Posterior vena cava (tissue), 2 donors: ENCODE measurements at places on chromosomes 7 and 10. TPM values are rescaled to one million over a fixed set of nuclear protein-coding genes. Genes with fewer than 3 reads are reported as not detected.

PCGF6 gene
- 11.6 TPM for total RNA-seq

PIP gene
- not detected for total RNA-seq

PNLIPRP2 gene
- not detected for total RNA-seq

GRCh38 chr7:149772241-149772955 lies 990 bp downstream of the ZNF467 start:
- DNase-seq = no peak

- no peak for DNase-seq
Measured at GRCh38 chr7:70237831-70238575, 639.7 kb downstream of the AUTS2 start.

MBL2 gene
- not detected for total RNA-seq

- no peak for DNase-seq
Measured at GRCh38 chr7:147438216-147438615, 1152.3 kb upstream of the C7orf33 start.

DNA sequence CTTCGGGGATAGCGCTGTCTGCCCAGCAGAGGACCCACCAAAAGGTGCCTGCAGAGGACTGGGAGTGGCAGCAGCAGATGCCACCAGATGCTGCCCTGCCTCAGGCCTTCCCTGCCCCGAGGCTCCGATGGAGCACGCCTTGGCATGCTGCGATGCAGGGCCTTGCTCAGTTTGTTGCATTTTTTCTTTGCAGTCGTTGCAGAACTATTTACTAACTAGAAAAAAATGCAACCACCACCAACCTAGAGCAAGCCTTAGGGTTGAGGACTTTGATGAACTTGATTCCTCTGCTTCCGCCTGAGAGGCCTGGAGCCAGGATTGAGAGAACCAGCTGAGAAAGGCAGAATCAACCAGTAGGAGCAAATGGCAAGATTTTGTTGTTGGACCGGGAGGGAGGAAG lies 585.6 kb upstream of the MKI67 start:
- no peak for DNase-seq

IGFBP3 gene
- total RNA-seq = 147 TPM

GRCh38 chr10:108775911-108776475 lies 1147.3 kb downstream of the XPNPEP1 start:
- no peak for DNase-seq

TRPV5 gene
- total RNA-seq = not detected

GRCh38 chr7:68224041-68224741 lies 1227.6 kb downstream of the TYW1 start:
- no peak for DNase-seq

DNA sequence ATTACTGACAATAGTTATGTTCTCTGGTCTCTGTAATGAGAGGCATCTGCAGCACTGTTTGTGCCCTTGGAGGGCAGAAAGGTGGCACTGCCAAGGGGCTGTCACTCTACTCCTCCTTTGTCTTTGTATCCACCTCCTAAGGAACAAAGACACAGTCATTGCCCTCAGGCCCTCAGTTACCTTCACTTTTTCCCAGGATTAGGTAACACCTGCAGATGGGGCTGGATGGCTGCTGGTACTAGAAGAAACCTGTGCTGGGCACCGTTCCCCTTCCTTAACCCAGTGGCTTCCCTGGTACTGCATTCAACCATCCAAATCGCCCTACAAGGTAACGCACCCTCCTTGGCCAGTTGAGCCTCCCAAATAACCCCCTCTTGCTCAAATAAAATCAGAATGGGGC lies 246.9 kb upstream of the NEBL start:
- no peak for DNase-seq

GRCh38 chr7:41567031-41567730 lies 135.7 kb downstream of the INHBA start:
- no peak for DNase-seq

DNA sequence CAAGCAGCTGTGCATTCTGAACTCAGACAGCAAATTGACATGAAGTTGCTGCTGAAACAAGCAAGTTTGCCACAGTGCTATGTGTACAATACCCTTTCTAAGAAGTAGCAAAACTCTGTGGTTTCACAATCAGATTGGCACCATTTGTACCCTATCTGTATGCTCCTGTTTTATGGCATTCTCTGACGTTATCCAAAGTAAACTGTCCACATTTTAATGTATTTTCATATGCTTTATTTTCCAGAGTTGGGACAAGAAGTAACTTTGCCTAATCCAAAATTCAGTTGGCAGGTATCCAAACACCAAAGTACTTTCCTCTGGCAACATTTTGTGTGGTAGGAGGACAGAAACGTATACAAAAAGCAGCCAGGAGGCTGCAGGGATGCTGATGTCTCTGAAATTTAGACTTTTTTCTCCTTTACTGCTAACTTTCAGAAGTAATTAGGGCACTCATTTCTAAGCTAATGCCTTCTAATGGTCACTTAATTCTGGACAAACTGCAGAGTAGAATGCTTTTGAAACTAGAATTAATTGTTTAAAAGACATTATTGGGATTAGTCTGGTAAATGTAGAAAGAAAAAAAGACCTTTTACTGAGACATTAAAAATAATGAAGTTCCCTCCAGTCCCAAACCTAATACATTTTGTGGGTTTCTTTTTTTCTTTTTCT lies 414.7 kb upstream of the NRP1 start:
- DNase-seq = no peak

DNA sequence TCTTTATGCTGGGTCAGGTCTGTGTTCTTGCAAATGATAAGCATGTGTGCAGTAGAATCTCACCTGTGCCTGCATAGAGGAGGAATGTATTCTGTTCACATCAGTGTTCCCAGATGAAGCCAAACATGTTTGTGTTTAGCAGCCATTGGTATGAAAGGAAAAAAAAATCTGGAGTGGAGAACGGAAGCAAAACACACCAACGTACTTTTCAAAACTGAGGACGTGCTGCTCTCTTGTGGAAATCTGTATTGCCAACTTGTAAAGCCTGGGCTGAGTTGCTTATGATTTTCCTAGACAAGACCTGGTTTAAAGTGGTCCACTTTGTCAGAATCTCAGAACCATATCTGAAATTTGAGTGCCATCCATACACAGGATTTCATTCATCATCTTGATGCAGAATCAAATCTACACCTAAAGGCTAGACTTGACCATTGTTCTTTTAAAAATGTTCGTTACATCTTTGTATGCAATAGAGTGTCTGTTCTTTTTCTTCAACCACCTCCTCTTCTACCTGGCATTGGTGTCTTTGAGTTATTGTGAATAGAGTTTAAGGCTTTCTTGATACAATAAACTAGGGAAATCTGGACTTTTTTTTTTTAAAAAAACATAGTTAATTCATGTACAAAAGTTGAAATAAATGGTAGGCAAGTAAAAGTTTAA lies 367.7 kb downstream of the PHF14 start:
- DNase-seq = no peak

- no peak for DNase-seq
Measured at GRCh38 chr10:4216726-4217125, 431.7 kb upstream of the KLF6 start.

DGKB gene
- 0.32 TPM for total RNA-seq

ATRNL1 gene
- 0.32 TPM for total RNA-seq

GRCh38 chr10:3081383-3081981 lies 14.1 kb downstream of the PFKP start:
- DNase-seq = no peak

- peak; percentile 85 for DNase-seq
Measured at GRCh38 chr7:151964951-151965350, 8.7 kb downstream of the GALNTL5 start.

DNA sequence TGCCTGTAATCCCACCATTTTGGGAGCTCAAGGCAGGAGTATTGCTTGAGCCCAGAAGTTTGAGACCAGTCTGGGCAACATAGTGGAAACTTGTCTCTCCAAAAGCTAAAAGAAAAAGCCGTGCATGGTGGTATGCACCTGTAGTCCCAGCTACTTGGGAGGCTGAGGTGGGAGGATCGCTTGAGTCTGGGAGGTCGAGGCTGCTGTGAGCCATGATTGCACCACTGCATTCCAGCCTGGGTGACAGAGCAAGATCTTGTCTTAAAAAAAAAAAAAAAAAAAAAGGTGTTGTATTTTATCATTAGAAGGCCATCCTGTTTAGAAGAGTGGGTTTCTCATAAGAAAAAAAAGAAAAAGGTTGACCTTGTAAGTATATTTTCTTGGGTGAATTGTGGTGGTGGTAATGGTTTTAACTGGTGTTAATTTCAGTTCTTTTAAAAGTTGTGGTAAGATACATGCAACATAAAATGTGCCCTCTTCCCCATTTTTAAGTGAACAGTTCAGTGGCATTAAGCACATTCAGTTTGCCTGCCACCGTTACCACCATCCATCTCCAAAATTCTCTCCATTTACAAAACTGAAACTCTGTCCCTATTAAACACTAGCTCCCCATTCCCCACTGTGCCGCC lies 34.7 kb downstream of the GRIFIN start:
- DNase-seq = no peak

DNA sequence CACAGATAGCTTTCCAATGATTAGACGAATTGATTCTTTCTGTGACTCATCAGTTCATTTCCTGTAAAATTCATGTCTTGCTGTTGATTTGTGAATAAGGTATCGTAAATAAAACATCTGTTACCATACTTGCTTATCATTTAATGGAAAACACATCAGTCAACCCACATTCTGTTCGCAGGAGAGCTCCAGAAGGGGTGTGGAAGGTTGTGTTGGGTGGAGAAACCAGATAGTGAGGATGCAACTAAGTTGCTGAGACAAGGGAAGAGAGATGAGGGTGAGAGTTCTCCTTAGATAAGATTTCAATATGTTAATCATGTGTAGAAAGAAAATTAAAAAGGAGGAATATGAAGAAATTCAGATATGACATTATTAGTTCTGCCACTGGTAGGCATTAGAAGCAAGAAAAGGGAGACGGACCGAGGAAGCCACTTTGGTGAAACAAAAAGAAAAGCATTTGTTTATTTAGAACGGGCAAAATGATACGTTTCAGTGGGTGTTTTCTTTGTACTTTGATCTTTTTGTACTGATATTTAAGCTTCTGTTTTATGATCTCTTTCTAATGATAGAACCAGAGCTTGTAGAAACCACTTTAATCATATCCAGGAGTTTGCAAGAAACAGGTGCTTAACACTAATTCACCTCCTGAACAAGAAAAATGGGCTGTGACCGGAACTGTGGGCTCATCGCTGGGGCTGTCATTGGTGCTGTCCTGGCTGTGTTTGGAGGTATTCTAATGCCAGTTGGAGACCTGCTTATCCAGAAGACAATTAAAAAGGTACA lies 7.8 kb downstream of the CD36 start:
- DNase-seq = no peak

CAV1 gene
- 291 TPM for total RNA-seq

FAM241B gene
- 2.2 TPM for total RNA-seq

DNA sequence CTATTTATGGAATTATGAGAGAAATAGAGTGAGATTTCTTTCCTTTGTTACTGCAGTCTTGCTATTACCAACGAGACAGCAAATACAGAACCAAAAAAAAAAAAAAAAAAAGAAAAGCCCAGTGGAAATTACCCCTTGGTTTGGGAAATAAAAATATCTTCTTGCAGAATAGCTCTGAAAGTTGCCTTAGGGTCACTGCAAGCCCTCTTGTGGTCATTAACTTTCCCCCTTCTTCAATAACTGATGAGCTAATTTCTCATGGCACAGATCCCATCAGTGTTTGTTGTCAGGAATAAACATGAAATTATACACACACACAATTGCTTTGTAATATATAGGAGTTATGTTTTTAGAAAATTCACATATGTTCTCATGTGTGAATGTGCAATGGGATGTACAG lies 111.0 kb upstream of the FEZF1 start:
- no peak for DNase-seq

AKR1C8 gene
- total RNA-seq = not detected

DNA sequence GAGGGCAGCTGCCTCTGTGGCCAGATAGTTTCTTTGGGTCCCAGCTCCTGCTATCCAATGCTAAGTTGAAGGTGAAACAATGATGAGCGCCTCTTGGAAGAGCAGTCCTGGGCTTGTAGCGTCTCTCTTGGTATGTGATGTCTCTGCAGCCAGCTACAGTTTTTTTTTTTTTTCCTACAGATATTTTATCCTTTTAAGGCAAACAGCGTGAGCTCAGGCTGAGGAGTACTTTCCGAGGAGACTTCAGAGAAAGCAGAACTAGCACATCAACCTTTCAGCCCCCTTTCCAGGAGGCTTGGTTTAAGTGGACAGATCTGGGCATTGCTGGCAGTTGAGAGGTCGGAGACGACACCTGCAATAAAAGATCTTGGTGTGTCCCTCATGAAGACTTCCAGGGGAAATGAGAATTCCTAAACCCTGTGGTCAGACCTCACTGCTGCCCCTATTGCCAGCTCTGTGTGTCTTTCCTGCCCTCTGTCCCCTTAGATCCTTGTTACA lies 9.1 kb downstream of the PRKG1 start:
- DNase-seq = no peak

DNA sequence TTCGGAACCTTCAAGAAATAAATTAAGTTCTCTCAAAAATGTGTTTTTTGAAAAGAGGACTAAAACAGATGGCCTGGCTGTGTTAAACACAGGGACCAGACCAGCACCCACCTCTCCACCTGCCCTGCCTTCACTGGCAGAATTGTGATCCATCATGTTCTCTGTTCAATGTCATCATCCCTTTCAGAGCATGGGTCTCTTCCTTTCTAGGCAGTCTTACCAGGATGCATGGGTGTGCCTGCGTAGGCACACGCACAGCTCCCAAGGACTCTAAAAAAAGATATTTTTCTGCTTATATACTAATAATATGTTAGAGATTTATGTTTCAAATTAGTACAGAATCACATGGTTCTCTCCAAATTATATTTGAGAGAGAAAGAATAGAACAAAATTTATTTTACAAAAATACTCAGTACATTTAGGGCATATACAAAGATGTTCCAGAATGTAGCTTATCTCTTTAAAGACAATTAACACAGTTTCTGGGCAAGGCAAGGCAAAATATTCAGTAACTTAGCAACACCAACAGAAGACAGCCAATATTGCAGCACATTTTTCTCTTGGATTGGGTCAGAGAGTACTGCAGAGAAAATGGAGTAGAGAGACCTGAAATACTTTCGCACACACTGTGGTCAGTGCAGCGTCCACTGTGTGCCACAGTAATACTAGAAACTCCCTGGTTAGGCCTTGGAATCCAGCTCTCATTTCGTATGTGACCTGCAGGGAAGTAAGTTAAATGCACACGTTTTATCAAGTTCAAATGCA lies 52.8 kb downstream of the EGFR start:
- peak; percentile 34 for DNase-seq

RTKN2 gene
- 0.19 TPM for total RNA-seq

DNA sequence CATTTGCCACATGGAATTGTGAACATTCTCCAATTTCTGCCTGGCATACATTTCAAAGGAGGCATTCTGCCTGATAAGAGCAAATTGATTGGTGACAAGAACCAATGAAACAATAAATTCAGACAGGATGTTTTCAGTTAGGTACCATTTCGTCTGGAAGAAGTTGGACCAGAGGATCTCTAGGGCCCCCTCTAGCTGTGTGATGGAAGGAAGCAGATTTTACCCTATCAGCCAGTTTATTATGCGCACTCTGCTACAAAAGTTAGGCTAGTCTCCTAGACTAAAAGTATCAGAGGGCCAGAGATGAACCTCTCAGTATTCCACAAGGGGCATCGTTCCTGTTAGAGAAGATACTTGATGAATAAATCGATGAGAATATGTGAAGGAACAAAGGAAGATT lies 118.0 kb downstream of the BUB3 start:
- DNase-seq = no peak

UNCX gene
- total RNA-seq = not detected

- no peak for DNase-seq
Measured at GRCh38 chr7:46993396-46993795, 588.5 kb downstream of the TNS3 start.

GRCh38 chr10:97843281-97843671 lies 6.4 kb upstream of the GOLGA7B start:
- DNase-seq = no peak
